M059J (cell line): ENCODE measurements at places on chromosomes 6 and 20.

- no peak for DNase-seq
Measured at GRCh38 chr20:56765172-56766073, 136.3 kb downstream of the TFAP2C start.

- DNase-seq = peak; percentile 100
Measured at GRCh38 chr6:44041461-44042260, 85.6 kb downstream of the MRPL14 start.

GRCh38 chr6:146997062-146997461, 207.2 kb upstream of the STXBP5 start:
- DNase-seq = peak; percentile 87

- no peak for DNase-seq
Measured at GRCh38 chr6:36766399-36766945, 68.8 kb downstream of the RAB44 start.

DNA sequence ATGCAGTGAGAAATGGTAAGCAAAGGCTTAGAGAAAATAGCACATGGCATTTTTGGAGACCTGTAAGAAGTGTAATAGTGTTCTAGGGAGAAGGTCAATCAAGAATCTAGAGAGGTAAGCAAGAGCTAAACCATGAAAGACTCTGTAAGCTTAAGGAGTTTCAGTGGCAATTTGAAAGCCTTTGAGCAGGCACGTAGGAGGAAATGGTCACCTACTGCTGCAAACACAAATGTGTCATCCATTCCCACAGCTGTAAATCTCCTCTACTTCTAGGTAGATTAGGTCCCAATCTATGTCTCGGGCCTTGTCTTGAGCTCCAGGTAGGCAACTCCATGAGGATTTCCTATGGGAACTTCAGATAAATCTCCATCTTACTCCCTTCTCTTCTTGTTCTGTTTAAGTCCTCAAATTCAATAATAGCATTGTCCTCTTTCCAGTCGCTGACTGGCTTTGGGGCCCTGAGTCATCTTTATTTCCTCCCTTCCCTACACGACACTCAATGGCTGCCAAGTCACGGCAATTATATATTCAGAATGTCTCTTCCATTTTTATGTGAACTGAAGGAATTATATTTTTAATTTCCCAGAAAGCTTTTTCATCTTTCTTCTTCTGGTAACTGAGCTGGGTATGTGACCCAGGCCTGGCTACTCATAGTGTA, 24.2 kb upstream of the PAQR8 start:
- peak; percentile 46 for DNase-seq

DNA sequence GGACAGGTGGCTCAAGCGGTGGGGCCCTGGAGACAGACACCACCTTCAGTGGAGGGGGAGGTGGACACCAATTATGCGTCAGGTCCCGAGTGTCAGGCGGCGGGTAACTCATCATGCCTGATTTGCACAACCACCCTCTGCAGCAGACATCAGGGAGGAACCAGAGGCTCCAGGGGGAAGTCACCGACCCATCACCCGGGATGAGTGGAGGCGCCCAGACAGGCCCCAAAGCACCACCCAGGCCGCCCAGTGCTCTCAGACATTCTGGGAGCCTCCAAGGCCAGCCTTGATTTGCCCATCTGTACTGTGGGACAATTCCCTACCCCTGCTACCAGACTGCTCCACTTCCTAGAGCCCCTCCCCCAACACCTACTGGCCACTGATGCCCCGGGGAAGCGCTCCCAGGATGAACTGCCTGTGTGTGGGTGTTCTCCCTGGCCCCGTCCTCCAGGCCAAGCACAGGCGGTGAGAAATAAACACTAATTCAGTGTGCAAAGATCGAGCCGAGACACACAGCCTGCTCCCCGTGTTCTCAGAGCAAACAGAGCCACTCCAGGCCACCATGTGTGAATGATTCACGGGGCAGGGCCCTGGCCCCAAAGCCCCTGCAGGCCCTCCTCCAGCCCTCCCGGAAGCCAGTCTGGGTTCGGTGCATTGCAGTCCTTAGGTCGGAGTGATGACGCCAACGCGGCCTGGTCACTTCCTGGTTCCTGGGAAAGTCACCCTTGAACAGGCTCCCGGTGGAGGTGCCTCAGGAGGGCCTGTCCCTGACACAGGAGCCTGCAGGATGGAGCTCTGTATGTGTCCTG, 107.2 kb downstream of the ASXL1 start:
- no peak for DNase-seq

DNA sequence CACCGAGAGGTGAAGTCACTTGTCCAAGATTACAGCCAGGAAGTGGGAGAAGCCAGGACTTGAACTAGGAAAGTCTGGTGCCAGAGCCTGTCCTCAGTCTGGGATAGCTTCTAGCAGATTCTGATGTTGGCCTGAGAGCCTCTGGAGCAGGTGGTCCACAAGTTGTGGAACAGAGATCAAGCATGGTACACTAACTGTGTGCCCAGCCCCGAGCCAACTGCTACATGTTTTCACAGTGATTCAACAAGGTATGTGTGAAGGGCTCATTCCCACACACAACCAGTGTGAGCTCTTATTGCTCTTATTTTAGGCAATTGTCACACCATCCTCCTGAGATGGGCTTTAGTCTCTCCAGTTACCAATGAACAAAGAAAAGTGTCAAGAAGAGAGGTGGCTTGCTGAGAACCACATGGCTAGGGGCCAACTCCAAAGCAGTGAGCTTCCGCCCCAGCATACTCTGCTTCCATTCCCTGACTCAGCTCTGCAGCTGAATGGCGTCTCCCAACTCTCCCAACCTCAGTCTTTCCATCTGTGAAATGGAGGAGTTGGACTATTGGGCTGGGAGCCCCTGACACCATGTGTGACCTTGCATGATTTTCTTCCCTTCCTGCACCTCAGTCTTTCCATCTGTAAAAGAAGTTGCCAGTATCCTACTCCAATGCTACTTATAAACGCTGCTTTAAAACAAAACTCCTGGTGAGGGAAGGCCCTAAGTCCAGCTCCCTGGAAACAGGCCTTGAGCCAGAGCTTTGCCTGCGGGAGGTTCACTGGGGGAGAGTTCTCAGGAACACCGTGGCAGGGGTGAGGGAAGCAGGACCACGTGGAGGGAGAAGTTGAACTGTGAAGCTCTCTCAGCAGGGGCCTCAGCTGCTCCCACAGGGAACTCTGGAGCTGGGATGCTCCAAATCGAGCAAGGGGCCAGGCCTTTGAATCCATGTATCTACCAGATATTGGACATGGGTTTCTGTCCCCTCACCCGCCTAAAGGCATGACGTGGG, 40.9 kb downstream of the CDH22 start:
- DNase-seq = no peak

GRCh38 chr6:13178107-13178506, 150.2 kb downstream of the TBC1D7 start:
- no peak for DNase-seq

DNA sequence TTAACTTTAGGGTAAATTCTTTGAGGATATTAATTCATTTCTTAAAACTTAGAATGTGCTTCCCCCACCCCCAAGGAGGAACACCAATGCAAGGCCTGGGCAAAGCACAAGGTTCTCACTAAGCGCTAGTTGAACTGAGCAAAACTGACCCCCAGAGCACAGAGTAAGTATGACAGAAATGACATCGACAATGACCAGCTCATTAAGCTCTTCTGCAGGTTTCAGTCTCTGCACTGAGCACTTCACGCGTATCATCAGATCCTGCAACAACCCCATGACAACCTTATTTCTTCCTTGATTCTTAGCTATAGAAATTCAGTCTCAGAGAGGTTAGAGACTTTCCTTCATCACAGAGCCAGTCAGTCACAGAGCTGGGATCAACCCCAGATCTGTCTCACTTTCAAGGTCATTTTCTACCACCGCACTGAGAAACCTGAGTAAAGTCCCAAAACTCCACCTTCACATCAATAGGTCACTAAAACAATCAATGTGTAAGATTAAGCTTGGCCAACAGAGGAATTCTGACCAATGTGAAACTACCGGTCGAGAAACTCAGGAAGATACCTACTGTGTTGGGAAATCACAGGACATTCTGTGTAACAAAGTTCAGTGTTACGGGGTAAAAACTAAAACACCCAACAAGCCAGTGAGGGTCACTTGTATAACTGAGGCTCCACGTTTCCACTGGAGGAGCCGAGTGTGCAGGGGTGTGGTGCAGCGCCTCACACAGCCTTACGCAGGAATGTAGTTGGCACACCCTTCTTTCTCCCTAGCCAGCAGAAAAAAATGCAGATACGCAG, 129.0 kb upstream of the FOXQ1 start:
- no peak for DNase-seq

DNA sequence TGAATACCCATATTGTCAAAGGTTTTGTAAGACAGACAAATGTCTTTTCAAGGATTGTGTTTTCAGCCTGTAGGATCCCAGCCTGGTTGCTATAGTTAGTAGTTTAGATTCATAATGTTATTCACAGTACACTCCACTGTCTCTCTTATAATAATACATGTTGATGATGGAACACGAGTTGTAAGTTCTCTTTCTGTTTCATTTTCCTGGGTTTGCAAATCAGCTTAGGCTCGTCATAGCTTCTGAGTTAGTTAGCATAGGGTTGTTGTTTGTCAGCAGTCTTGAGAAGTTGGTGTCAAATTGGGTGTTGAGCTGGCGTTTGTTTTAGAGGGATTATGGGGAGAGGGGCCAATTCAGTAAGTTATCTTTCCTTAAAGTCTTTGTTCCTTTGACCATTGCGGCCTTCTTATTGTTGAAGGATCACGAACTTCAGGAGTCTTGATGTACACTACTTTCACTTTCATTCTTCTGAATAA, 45.8 kb downstream of the QKI start:
- peak; percentile 58 for DNase-seq

- no peak for DNase-seq
Measured at GRCh38 chr6:100117680-100118079, 123.7 kb upstream of the MCHR2 start.

- DNase-seq = no peak
Measured at GRCh38 chr6:37974381-37974780, 154.9 kb downstream of the ZFAND3 start.

DNA sequence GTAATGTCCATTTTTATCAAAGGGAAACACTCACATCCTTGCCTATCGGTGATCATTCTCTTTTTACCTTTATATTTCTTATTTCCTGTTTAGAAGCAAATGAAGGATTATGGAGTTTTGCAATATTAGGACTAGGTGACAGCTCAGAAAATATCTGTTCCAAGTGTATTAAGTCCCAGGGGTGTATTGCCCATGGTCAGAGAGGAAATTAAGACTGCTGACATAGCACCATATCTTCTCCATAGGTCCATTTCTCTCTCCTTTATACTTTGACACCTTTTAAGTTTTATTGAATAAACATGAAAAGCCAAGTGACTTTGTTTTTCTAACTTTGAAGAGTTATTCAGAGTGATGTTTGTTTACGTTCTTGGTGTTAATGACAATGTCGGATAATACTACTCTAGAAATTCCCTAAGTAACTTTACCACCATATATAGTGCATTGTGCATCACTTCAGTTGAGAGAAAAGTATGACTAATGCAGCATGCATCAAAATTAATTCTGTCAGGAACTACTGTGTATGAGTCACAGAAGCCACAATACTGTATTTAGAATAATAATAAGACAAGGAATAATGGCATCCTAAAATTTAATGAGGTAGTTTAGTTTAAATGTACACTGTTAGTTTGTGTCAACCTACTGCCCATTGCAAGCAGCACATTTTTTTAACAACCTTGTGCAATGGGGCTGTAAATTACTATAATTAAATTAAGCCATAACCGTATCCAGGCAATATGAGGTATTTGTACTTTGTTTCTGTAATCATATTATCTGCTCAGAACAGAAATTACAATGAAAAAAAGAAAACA, 474.4 kb upstream of the RNF217 start:
- DNase-seq = peak; percentile 93

GRCh38 chr20:45985573-45985972, 13.6 kb upstream of the ZNF335 start:
- peak; percentile 61 for DNase-seq

DNA sequence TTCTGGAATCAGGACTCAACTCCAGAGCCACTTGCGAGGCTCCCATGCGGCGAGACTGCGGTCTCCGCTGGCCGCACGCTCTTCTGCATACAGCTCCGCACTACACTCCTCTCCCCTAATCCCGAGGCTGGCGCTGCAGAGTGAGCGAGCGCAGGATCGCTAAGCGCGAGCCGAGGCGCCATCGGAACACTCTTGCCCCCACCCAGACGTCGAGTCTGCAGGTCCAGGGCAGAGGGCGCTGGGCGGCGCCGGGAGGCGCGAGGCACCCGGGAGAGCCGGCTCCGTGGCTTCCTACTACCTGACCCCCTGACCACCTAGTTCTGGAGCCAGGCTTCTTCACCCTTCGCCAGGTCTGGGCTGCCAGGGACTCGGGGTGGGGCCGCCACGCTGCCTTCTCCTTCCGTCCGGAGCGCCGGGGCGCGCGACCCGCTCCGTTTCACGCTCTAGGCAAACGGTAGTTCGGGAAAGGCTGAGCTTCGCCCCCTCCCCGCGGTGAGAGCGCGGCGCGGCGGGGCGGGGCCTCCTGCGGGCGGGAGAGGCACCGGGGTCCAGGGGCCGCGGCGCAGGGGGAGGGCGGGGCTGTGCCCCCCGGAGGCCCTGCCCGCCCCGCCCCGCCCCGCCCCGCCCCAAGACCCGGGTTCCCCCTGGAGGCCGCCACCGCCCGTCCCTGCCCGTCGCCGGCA, 5.4 kb upstream of the TUBB2A start:
- peak; percentile 89 for DNase-seq

DNA sequence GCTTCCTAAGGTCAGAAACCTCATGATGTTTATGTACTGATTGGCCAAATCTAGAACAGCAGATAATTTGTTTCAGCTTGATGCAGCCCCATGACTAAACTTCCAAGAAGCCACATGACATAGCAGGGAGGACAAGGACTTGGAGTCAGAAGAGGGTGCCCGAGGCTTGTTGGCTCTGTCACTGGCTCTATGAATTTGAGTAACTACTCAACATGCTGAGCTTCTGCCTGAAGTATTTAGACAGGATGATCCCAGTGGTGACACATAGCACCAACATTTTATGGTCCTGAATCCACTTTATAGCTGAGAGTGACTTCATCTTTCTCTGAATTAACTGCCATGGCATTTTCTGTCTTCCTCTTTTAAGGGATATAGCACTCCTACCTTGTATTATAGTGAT, 13.5 kb upstream of the TBX18 start:
- DNase-seq = peak; percentile 31

GRCh38 chr6:168181876-168182275, 102.9 kb upstream of the FRMD1 start:
- no peak for DNase-seq

DNA sequence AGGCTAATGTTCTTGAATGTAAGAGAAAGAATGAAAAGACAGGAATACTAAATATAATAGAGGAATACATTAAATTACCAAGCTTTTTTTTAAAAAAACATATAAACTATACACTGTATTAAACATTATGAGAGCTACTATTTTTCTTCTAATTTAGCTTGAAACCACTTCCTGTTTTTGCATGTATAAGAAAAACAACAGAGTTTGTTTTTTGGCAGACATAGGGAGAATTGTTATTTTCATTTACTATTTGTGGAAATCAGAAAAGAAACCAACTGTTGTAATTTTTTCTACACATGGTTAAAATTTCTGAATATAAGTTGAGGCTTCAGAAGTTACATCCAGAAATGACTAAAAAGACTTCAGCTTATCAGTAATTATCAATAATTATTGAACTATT, 991.8 kb upstream of the GJE1 start:
- DNase-seq = no peak

- peak; percentile 95 for DNase-seq
Measured at GRCh38 chr20:10376270-10377075, 57.5 kb downstream of the MKKS start.
